Stimulated activated CD4-positive, alpha-beta T cell treated with anti-CD3 and anti-CD28 coated beads, Interleukin-12 subunit alpha, Interleukin-12 subunit beta, amount 100 ng/mL, for 48 hours (primary cell): ENCODE measurements at places on chromosomes 4 and X.

- DNase-seq: no peak
These were observed 231.1 kb upstream of the ARHGAP24 start for GRCh38 chr4:85243857-85244256.

- DNase-seq: no peak
These were observed 29.3 kb upstream of the SCOC start for GRCh38 chr4:140344101-140344500.

- DNase-seq: no peak
These were observed 4.8 kb downstream of the AREG start for GRCh38 chr4:74449571-74450297.

GRCh38 chr4:186272699-186273391 is 6.9 kb downstream of the F11 start:
- no peak for DNase-seq

DNA sequence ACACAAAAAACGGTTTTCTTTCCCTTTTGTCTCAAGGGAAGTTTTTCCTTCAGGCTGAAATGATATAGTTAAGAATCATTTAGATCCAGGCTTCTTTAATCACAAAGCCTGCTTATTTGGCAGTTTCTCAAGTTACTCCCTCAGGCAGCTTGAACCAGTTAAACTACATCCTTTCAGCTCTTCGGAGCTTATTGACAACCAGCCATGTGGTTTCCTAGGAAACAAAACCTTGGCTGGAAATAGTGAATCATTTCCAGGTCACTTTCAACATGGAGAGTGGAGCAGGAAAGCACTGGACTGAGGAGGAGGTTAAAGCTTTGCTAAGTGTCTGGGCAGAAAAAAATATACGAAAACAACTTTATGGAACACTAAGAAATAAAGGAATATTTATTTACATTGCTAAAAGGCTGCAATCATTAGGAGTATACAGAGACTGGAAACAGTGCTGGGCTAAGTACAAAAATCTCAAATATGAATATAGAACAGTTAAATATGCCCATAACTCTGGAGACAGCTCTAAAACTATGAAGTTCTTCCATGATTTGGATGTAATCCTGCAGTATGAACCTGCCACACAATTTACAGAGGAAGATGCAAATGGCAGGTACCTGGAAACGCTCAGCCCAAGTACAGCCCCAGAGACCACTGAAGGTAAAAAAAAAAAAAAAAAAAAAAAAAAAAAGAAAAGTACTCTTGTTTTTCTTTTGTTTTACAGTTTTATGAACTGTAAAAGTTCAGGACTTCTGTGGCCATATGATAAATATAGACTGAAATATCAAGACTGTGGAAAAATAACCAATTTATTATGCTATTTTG is 23.2 kb upstream of the AASDH start:
- DNase-seq: no peak

DNA sequence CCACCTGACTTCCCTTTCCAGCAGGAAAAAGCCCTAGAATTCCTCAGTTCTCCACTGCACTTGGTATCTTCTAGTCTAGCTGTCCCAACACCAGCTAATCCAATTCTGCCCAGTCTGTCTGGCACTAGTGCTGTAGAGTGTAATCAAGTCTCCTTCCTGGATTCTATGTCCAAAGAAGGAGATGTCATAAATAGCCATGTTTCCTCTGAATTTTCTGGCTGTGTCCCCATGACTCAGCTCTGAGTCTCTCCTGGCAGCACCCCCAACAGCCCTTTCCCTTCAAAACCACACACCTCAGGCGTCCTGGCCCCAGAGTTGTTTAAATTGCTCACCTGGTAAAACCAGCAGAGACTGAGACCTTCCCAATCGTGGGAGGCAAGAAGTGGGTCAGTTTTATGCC is 197.2 kb downstream of the GRXCR1 start:
- no peak for DNase-seq

DNA sequence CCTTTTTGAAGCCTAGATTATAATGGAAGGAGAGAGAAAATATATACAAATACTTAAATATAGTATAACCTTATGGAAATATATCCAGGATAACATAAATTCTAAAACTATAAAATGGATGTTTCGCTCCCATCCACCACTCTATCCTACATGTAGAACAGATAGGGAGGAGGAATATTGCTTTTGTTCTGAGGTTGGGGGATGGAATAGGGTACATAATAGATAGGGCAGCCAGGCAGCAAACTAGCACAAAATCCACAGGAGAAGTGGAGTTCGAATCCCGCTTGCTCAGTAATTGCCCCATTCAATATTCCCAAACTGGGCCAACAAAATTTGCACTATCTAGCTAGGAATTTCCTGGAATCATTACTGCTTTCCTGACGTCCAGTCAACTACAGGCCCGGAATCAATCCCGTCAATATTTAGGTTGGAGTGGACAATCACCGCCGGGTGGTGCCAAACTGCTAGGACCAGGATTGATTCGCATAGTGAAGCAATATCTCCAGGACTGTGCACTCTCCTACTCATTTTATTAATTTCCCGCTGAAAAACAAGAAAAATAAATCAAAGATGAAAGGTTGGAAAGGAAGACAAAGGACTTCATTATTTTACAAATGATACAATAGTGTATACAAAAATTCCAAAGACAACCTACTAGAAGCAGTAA is 40.4 kb upstream of the PAPSS1 start:
- no peak for DNase-seq

- DNase-seq: no peak
These were observed 317.0 kb upstream of the CXXC4 start for GRCh38 chr4:104811727-104812126.
